IMR-90 (cell line): ENCODE measurements at places on chromosomes 12 and 14.

GRCh38 chr14:65476273-65476941, 63.9 kb downstream of the FUT8 start:
- DNase-seq = no peak

GRCh38 chr14:51507511-51507905, 144.2 kb upstream of the FRMD6 start:
- DNase-seq = no peak

DNA sequence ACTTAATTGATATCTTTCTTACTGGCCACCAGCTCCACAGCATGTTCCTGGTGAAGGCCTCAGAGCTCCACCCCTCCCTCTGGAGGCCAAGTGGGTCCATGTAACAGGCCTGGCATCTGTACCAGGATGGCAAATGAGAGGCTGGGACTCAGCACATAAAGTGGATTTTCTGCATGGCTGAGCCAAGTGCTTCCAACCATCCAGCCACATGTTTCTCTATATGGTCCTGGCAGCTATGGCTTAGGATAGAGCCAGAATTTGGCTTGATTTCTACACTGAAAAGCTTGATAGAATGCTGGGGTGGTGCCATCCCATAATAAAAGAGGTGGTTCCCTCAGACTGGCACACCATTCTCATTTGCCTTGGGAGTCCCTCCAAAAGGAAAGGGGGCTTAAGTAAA, 94.1 kb downstream of the PAX9 start:
- DNase-seq = no peak

GRCh38 chr12:91009319-91009950, 4.7 kb upstream of the EPYC start:
- peak; percentile 41 for DNase-seq

DNA sequence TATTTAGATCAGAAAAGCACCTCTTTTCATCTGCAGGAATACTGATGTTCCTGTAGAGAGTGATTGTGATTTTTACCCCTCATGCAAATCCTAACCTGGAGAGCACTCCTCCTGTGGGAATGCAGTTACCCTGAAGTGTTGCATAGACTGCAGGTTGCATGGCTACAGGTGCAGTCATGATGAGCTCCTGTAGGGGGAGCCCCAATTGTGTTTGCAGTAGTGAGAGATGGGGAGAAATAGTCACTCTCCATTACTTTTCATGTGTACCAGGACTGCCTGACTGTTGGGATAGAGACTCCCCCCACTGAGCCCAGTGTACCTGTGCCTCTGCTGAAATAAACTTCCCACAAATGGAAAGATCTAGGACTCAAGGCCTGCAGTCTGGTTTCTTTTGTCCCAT, 1086.5 kb downstream of the SLC6A15 start:
- DNase-seq = peak; percentile 28

DNA sequence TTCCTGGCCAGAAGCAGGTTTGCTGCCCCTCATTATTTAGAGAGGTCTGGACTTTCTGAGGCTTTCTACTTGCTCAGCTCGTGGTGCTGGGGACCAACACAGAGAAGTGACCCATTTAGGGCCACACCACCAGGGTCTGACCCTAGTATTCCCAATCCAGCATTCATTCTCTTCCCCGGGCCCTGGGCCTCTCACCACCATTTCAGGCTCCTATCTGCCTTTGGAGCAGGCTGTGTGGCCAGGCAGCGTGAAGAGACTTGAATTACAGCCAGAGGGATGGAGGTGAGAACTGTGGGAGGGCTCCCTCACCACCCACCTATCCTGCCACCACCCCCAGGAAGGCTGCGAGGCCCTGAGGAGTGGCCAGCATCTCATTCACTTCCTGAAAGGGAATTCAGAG, 24.6 kb downstream of the FAM222A start:
- no peak for DNase-seq

DNA sequence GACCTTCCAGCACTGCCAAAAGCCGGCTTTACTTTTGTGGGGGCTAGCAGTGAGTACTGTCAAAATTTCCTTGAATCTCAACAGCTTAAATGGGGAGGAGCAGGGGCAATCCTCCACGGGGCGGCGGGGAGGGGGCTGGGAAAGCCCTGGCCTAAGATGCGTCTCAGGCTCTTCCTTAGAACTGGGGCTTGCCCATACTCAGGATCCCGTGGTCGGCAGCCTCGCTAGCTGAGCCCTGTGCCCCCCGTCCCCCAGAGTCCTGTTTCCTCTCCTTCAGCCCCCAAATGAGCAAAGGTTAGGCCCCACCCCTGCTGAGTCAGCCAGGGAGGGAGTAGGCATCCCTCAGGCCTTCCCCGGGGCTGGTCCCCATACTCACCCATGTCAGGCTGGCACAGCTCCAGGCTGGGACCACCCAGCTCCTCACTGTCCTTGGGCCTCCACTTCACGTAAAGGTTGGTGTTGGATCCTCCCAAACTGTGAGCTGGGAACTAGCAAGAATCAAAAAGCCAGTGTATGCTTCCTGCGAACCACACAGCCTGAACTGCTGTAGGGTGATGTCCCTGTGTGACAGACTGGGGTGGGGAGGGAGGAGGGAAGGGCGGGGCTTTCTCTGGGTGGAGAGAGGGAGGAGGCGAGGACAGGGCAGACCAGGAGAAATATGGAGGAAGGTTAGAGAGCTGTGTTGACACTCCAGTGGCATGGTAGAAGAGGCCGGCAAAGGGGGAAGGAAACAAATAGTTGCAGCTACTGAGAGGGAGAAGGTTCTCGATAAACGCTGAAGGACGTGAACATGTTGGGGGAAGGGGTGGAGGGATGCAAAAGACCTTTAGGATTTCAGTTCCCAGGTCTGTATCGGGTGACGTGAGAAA, 5.9 kb upstream of the BAZ2A start:
- DNase-seq = peak; percentile 80

- peak; percentile 41 for DNase-seq
Measured at GRCh38 chr12:60205500-60205899, 609.7 kb downstream of the SLC16A7 start.

DNA sequence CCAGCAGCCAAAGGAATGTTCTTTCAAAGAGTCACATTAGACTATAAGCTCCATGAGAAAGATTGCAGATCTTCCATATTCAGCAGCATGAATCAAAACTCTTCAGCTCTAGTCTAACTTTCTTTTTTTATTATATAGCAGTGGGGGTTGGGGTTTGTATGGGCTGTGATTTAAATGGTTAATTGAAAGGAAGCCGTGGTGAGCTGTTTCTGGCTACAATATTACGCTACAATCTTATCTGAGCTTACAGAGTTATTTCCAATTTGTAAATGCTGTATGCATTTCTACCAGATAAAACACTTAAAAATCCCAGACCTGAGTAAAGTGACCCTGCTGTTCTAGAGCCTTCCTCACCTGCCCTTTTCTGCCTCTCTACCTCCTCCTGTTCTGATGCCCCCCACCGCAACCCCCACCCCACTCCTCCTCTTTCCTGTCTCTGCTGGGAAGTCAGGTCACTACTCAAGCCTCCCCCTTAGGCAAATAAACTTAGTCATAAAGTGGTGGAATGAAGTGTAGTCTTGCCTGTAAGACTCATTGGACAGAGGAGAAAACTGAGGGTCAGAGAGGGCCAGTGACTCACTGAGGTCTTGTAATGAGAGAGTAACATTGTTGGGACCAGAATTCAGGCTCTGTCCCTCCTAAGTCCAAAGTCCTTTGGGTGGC, 1089.5 kb downstream of the BCL11B start:
- no peak for DNase-seq

DNA sequence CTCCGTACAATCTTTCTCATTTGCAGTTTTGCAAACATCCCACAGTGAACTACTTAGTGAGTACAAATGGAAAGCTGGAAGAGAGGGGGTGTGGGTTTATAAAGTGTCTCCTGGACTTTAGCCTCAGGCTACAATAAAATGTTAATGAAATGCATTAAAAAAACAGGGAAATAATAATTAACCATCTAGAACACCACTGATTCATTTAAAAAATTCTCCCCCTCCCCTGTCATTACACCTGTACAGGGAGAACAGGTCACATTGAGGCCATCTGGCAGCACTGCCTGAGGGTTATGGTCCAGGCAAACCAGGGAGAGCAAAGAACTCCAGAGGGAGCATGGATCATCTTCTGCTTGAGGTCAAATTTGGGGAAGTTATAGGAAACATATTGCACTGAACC, 96.3 kb downstream of the TSPAN8 start:
- no peak for DNase-seq

GRCh38 chr12:9673404-9674225, 4.1 kb downstream of the CLEC2D start:
- peak; percentile 92 for DNase-seq

DNA sequence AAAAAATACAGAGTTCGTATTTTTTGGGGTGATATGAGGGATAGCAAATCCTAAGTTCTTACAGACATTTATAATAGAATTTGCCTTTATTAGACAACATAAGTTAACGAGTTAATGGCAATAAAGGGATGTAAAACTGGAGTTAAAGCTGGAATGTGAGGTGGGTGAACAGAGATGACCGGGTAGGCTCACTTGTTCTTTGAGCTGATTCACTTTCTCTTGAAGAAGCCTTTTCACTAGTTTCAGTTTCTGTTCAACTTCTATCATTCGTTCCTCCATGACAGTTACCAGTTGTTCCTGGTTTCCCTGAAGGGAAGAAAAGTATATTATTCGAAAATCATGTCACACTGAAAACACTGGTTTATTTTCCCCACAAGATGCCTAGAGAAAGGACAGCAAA, 57.7 kb upstream of the SAV1 start:
- no peak for DNase-seq

DNA sequence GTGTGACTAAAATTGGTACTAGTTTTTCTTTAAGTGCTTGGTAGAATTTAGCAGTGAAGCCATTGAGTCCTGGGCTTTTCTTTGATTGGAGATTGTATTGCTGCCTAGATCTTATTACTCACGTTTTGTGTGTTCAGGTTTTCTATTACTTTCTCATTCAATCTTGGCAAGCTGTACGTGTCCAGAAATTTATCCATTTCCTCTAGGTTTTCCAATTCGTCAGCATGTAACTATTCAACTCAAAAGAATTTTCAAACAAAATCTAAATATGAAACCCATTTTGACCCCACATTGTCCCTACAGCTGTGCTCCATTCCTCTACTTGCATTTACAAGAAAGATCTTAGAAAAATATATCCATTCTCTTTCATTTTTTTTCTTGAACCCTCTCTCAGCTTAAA, 1613.4 kb upstream of the SEL1L start:
- peak; percentile 90 for DNase-seq

- peak; percentile 87 for DNase-seq
Measured at GRCh38 chr14:100815478-100816285, 10.2 kb upstream of the MEG3 start.

DNA sequence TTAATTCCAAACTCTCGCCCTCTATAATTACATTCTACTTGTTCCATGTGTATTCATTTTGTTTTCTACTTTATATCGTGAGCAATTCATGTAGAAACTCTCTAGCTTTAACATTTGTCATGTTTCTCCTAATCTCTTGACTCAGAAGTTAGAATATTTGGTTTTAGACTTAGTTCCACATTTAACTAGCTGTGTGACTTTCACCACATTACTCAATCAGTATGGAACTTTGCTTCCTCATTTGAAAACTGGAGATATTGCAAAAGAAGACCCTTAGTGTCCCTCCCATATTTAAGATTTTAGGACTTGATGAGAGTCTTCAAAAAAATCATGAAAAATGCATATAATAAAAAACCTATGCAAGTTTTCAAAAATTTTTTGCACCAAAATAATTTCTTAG, 447.5 kb downstream of the GXYLT1 start:
- DNase-seq = no peak

DNA sequence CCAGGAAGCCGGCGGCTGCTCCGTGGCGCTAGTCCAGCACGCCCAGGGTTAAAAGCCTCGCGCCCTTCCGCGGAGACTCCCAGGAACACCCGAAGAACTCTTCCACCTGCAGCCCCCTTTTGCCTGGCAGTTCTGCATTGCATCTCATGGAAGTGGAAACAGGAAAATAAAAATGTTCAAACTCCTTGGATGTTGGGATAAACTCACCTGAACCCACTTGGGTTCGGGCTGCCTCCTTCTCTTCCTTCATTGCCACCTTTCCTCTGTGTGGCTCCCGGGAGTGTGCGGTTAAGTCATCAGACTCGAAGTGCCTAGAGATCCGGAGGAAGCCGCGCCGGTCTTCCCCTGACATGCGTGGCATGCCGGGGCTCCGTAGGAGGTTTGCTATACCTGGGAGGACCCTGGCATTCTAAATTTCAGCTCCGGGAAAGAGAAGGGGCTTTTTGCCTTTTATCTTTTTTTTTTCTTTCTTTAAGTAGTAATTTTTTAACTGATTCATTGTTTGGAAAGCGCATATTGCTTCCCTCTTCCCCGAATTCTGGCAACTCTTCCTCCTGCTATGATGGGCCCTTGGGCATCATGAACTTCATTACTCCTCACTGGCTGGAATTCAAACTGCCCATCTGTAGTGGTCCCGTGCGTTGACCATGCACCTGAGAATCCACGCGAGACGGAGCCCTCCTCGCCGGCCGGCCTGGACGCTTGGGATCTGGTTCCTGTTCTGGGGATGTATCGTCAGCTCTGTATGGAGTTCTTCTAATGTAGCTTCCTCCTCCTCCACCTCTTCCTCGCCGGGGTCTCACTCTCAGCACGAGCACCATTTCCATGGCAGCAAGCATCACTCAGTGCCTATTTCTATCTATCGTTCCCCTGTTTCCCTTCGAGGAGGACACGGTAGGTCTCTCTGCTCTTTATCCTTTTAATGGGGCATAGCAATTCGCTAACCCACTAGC, 931.4 kb downstream of the DIO2 start:
- DNase-seq = peak; percentile 10

DNA sequence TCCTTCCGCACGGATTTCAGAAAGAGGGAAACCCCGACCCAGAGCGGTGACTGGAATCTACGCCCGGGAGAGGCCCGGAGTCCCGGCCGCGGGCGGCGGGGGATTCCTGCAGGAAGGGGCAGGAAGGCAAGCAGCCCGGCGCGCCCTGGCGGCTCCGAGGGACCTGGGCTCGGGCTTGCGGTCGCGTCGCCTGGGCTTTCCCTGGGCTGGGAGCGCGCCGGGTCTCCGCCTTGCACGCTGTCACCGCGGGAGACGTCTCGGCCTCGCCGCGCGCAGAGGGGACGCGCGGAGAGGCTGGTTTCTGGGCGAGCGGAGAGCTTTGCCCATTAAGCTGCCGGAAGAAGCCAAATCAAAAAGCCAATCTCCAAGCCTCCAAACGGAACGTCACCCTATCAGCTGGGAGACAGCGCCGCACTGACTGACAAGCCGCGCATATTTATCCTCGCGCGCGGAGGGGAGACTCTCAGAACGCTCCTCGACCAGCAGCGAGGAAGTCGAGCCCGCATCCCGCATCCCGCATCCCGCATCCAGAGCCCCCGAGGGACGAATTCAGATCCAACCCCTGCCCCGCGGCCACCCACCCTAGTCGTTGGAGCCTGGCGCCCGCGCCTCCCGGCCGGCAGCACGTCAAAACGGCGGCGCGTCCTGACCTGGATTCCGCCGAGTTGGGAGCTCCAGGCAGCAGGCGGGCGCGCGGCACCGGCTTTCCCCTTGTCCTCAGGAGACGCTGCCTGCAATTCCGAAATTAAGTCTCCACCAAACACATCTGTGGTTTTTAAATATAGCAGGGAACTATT, at the start of gene SLC8A3:
Gene SLC8A3, minus strand, starts transcription at position 293 of the 797 bp plus-strand sequence. CDS start 20,529 bp downstream, outside the sequence.
- peak; percentile 37 for DNase-seq

GRCh38 chr12:3185260-3185870, 108.2 kb downstream of the TSPAN9 start:
- no peak for DNase-seq

DNA sequence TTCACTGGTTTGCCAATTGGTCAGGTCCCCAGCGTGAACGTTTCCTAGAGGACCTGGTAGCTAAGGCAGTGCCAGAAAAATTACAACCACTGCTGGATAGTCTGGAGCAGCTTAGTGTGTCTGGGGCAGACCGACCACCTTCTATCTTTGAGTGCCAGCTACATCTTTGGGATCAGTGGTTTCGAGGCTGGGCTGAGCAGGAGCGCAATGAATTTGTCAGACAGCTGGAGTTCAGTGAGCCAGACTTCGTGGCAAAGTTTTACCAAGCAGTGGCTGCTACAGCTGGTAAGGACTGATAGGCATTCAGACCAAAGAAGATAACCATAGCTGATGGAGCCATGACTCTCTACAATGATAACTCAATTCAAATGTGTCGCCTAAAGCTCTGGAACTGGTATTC, 2.5 kb downstream of the C14orf119 start:
- no peak for DNase-seq
